Progenitor cell of endocrine pancreas (in vitro differentiated cells): ENCODE measurements at places on chromosomes 1 and 21.

- DNase-seq: no peak
Observed at GRCh38 chr21:38802050-38803026, 3.4 kb upstream of the ETS2 start.

DNA sequence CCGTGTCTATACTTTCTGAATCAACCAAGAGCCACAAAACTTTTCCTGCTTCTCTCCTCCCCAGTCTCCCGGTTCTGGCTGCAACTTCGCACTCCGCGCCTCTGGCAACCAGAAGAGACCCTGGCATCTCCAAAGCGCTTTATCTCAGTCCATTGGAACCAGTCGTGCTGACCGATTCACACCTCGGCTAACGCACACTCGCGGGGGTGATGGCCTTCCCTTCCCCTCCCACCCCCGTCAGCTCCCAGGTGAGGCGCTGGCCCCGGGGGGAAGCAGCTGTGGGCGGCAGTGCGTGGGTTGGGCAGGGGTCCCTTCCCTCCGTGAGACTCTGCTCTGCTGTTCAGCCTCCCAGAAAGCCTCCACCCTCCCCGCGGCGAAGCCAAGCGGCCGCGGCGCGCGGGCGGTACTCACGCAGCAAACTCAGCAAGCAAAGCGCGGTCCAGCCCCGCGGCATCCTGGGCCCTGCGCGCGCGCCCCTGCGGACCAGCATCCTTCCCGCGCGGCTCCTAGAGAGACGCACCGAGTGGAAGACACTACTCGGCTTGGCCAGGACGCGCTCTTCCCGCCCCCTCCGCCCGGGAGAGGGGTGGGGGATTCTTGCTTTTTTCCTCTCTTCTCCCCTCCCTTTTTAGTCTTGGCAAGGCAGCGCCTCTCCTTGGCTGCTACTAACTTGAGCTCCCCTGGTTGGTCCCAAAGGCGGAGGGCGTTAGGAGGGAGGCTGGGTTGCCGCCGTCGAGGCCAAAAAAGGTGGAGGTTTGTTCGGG, at the start of gene CD34:
Gene CD34, minus strand, starts transcription at position 535 of the 764 bp plus-strand sequence. Its CDS starts 45 bp downstream, at position 490.
- no peak for DNase-seq

GRCh38 chr21:46064870-46065214, 33.1 kb upstream of the COL6A2 start:
- DNase-seq: peak; percentile 7

GRCh38 chr1:107637101-107637500, 327.9 kb downstream of the VAV3 start:
- no peak for DNase-seq

- no peak for DNase-seq
Observed at GRCh38 chr21:40235528-40235927, 368.3 kb downstream of the PCP4 start.

DNA sequence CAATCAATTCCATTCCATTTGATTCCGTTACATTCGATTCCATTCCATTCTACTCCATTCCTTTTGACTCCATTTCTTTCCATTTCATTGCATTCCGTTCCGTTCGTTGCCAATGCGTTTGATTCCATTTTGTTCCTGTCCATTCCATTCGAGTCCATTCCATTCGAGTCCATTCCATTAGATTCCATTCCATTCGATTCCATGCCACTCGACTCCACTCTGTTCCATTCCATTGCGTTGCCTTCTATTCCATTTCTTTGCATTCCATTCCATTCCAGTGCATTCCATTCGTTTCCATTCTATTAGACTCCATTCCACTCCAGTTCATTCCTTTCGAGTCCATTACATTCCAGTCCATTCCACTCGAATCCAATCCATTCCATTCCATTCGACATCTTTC, 2587.5 kb upstream of the TPTE start:
- DNase-seq: no peak

DNA sequence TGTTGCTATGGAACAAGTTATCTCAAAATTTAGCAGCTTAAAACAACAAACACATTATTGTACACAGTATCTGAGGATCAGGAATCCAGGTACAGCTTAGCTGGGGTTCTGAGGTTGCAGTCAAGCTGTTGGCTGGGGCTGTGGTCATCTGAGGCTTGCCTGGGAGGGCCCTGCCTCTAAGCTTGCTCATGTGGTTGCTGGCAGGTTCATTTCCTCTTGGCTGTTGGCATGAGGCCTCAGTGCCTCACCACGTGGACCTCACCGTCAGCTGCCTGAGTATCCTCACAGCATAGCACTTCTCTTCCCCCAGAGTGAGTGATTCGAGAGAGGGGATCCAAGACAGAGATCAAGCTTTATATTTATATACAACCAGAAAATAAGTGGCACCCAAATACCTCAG, 18.6 kb downstream of the NTPCR start:
- no peak for DNase-seq

GRCh38 chr1:209590405-209590804, 6.9 kb downstream of the CAMK1G start:
- DNase-seq: no peak

DNA sequence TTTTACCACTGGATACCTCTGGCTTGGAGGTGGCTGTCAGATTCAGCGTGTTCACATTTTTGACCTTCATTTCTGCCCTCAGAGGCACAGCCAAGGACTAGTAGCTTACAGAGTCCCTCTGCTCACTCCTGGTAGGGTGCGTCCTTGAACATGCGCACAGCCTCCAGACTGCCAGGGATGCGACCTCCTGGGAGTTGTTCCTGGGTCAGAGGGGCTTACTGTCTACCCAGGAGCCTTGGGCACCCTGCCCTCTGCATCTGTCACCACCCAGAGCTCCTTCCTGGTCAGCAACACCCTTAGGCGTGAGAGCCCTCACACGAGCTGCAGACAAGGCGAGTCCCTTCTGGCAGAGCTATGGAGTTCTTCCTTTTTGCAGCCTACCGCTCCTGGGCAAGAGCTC, 1.7 kb downstream of the SLX9 start:
- DNase-seq: no peak

GRCh38 chr1:180630408-180631193, 1.2 kb upstream of the XPR1 start:
- DNase-seq: no peak

DNA sequence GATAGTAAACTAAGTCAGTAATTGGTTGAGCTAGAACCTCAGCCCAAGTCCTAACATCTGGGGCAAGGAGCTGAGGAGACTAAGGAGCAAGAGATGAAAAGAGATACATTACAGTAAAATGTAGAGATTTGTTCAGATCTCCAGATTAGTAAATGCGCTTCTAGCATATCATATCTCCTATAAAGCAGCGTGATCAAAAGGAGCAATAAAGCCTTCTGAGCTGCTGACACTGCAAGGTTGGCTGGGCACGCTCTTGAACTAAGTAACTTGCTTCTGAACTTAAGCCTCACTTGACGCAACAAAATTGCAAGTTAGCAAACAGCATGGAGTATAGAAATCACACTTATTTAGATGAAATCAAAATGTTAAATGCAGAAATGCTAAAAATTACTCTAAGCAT, 80.9 kb downstream of the LRRC53 start:
- DNase-seq: no peak

- DNase-seq: no peak
Observed at GRCh38 chr1:217388522-217389065, 242.3 kb downstream of the GPATCH2 start.

GRCh38 chr1:54906586-54906985, 19.6 kb upstream of the DHCR24 start:
- DNase-seq: no peak

DNA sequence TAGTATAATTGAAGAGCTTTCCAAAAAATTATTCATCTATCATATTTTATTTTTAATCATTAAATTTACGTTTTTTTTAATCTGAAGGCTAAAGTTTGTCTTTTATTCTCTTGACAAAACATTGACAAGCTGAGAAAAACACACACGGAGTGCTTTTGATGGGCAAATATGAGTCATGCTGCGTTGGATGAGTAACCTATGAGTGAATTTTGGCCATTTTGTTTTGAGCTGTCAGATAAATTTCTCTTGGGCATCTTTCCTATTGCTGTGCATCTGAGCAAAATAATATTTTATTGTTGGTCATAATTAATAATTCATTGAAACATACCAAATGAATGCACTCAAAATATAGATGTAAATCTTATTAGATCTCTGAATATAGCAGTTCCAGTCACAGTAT, 1144.1 kb upstream of the ADGRL2 start:
- DNase-seq: no peak

GRCh38 chr1:78722947-78723346, 73.3 kb downstream of the IFI44 start:
- no peak for DNase-seq

DNA sequence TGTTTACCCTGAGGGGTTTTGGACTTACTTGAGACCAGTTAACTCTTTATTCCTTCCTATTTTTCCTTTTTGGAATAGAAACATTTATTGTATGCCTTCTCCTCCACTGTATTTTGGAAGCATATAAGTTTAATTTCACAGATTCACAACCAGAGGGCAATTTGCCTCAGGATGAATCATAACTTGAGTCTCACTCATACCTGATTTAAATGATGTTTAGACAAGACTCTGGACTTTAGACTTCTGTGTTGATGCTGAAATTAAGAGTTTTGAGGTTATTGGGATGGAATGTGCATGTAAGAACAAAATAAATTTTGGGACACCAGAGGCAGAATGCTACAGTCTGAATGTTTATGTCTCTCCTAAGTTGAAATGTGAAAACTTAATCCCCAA, 7.1 kb upstream of the ADAM30 start:
- DNase-seq: no peak

- no peak for DNase-seq
Observed at GRCh38 chr1:41582351-41582750, 97.9 kb upstream of the EDN2 start.

DNA sequence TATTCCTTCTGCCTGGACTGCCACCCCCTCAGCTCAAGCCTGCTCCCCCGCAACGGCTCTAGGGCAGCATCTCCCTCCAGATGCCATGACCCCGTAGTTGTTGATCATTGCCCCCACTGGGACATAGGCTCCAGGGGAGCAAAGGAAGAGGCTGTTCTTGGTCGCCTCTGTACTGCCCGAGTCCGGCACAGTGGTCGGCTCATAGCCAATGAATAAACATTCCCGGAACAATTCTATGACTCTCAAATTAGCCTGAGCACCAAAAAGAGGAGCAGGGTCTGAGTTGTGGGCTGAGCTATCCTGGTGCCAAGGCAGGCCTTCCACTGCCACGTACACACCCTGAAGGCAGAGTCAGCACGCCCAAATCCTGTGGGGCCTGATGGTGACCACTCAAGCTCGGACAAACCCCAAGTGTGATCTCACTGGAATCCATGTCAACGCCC, 33.1 kb downstream of the CAPZB start:
- DNase-seq: no peak

DNA sequence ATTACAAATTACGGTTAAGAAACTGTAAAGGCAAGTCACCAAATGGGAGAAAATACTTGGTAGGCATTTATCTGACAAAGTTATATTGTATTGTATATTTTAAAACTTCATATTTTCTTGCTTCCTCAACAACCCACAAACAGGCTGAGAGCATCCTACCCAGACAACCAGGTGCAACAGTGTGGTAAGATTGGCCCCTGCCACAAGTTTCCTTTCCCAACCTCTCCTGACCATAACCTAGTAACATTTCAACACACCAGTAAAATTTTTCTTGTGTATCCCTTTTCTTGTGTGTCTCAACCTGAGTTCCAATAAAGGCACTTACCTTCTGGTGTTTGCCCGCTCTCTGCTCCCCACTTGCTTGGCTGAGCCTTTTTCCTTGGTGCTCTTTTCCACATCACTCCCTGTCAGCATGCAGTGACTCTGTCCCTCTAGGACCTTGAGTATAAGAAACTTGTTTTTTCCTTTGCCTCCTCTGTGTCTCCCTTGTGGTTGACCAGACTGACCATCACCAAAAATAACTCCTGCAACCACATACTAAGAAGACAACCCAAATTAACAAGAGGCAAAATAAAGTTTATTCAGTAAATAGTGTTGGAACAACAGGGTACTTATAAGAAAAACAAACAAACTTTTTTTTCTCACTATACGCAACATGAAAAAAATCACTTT, 40.9 kb downstream of the FCRL3 start:
- no peak for DNase-seq

DNA sequence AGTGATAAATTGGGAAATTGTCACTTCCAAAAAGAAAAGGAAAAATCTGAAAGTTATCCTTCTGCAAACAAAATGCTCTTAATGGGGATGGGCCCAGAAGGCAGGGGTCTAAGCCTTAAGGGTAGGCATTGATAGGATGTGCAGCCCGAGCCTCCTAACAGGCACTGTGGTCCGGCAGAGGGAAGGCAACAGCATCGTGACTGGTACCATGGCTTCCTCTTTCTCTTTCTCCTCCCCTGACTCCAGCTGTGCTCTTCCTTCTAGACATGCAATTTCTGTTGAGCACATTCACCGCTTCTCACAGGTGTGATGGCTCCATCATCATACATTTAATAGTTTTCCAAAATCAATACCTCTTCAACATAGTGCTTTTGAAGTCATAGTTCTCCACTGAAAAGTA, 91.5 kb downstream of the SELENOF start:
- DNase-seq: no peak

DNA sequence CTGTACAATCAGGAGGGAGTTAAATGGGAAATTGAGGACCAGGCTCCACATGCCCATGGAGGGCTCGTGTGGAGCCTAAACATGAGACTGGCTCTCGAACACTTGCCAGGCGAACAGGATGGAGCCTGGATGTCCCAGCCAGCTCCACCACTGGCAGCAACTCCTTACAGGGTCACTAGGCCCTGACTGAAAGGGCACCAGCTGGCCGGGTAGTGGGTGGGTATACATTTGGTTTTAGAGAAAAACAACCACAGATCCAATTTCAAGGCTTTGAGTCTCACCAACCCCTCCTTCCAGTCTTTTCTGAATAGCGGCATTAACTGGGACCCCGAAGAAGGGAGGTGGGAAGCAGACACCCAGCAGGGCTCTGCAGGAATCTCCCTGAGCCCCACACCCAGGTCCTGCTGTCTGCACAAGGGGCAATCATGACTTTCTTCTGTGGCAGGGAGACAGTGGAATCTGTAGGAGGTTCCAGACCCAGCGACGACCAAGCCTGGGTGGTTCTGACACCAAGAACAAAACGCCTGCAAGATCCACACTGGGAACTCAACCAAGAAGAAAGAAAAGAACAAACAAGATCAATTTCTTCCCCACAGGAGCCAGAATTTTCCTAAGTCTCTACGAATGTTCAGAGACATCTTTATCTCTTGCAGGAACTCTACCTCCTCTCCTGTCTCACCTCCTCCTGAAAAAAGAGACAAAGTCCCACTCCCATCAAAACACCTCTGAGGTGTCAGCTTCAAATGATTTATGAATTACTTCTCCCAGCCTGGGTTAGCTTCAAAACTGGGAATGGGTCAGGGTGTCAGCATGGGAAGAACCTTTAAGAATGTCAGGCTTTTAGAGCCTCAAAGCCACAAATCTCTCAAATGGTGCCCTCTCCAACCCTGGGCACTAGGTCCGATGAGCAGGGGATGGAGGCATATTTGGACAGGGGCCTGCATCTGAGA, 26.5 kb upstream of the SRP9 start:
- no peak for DNase-seq
